Fibroblast of skin of back (primary cell): ENCODE measurements at places on chromosomes 6 and 20.

- DNase-seq, result no peak
Observed at GRCh38 chr6:151241853-151242252, 2.1 kb downstream of the AKAP12 start.

GRCh38 chr6:85464722-85465150 lies 14.9 kb downstream of the NT5E start:
- peak; percentile 98 for DNase-seq

- peak; percentile 32 for DNase-seq
Observed at GRCh38 chr6:33926451-33926850, 122.6 kb upstream of the MLN start.

GRCh38 chr6:160253292-160253691 lies 5.3 kb downstream of the SLC22A2 start:
- no peak for DNase-seq

GRCh38 chr6:30136570-30137286 lies 788 bp downstream of the TRIM40 start:
- no peak for DNase-seq

DNA sequence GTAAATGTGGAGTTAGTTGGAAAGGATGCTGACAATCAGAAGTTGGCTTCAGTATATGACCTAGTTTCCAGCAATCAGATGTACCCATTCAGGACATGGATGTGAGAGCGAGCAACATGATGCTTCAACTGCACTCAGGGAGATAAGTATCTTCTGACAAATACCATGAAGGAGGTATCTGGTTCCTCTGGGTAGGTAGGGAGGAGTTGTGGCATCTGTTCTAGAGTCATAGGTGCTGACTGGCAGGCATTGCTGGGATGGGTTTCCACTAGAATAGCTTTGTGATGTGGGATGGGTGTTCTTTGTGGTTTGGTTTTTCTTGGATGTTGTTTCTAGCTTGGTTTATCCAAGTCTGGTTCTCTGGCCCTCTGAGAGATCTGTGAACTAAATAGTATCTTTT lies 3.9 kb upstream of the REV3L start:
- DNase-seq, result no peak

DNA sequence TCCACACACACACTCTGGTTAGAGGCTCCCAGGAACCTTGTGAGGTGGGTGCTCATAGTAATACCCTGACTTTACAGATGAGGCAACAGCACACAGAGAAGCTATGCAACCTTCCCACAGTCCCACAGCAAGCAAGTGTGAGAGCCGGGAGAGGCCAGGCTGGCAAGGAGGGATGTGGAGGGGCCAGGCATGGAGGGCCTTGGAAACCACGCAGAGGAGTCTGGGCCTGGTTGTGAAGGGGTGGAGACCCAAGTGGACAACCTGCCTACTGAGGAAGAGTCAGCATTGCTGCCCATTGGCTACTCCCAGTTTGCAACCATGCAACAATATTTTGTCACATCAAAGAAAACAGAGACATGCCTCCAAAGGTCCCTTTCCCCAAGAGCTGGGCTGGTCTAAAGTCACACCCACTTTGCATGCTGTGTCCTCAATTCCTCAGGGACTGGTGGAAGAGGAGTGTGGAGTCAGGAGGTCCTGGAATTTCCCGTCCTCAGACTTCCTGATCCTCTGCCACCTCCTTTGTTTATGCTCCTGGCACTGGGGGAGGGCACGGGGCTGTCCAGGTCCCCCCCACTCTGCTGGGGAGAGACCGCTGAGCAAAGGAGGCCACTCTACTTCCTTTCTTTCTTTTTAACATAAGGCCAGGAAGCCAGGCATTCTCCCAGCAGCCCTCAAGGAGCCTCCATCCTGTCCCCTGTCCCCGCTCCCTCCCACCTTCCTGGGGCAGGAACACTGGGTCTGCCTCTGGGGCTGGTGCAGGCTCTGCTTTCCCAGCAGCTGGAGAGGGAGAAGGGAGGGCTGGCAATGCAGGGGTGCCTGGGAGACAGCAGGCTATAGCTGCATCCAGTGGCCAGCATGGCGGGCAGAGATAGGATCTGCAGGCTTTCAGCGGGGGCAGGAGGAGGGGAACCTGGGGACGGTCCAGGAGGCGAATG lies 68.3 kb downstream of the NOL4L start:
- DNase-seq, result peak; percentile 54

- peak; percentile 97 for DNase-seq
Observed at GRCh38 chr6:43627008-43627825, 1.8 kb downstream of the GTPBP2 start.

DNA sequence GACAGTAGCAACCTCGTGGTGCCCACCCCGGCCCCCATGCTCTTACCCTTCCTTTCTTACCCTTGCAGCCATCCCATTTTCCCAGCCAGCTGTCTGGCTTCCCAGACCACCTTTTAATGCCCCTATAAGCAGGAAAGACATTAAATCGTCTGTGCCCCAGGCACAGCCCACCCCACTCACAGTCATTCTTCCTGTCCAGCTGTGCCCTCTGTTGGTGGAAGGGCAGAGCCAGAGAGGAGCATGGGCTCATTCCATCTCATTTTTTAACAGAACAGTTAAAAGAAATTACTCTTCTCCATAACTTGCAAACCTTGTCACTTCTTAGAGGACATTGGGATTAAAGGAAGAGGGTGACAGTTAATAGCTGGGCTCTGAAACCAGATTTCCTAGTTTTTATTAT lies 240.5 kb downstream of the NRN1 start:
- DNase-seq, result no peak

DNA sequence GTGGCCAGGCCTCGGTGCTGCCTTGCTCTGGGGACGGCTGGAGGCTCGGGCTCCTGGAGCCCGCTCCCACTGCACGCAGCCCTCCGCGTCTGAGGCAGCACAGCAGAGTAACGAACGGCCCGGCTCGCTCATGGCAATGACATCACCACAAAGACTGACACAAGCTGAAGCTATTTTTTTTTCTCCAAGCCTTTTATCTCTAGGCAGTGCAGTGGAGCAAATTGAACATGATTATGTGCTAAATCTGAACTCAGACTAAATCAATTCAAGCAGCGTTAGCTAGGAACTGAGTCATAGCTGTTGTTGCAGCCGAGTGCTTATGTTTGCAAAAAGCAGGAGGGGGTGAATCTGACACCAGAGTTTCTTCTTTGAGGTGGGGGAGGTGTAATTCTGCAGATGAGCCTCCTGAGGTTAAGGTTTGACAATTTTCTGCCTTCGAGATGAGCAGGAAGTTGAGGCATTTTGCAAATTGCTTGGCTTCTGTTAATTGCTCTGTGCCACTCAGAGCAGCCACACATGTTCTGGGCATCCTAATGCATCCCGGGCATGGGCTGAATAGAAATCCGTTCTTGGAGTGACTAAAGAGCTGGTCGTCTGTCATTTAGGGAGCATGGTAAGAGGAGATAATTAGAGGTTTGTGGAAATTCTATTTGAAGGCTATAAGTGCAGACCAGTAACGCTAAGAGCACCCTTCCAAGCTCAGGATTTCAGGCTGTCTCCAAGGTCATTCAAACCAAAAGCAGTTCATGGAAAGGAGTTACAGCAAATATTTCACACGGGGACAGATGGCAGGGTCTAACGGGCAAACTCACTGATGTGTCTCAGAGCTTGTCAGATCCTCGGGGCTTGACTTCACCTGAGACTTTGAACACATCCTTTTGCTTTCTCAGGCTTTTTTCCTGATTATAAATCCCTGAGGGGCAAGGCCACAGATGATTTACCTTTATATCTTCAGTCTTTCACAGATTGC lies 155.1 kb upstream of the ENPP5 start:
- peak; percentile 38 for DNase-seq

DNA sequence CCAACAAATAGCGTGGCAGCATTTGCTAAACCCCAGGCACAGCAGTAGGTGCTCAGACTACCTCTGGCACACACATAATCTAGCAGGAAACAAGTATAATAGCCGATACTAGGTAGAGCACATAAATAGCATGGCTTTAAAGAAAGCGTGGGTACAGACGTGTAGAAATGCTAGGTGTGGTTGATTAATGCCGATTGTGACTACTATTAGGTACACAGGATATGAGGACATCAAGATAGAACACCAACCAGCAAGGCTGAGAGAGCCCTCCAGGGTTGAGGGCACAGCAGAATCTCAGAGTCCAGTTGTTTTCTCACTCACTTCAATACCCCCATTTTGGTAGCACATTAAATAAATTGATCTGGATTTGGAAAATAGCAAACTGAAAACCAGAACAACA lies 100.5 kb downstream of the PKHD1 start:
- no peak for DNase-seq

- no peak for DNase-seq
Observed at GRCh38 chr6:70846207-70846835, 110.5 kb downstream of the B3GAT2 start.

DNA sequence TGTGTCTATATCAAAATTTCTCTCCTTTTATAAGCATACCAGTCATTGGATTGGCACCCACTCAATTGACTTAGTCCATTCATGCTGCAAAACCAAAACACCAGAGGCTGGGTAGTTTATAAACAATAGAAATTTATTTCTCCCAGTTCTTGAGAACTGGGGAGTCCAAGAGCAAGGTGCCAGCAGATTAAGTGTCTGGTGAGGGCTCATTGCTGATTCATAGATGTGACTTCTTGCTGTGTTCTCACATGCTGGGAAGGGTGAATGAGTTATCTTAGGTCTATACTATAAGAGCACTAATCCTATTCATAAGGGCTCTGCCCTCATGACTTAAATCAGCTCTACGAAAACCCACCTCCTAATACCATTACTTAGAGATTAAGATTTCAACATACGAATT lies 501.4 kb downstream of the EPM2A start:
- DNase-seq, result no peak

DNA sequence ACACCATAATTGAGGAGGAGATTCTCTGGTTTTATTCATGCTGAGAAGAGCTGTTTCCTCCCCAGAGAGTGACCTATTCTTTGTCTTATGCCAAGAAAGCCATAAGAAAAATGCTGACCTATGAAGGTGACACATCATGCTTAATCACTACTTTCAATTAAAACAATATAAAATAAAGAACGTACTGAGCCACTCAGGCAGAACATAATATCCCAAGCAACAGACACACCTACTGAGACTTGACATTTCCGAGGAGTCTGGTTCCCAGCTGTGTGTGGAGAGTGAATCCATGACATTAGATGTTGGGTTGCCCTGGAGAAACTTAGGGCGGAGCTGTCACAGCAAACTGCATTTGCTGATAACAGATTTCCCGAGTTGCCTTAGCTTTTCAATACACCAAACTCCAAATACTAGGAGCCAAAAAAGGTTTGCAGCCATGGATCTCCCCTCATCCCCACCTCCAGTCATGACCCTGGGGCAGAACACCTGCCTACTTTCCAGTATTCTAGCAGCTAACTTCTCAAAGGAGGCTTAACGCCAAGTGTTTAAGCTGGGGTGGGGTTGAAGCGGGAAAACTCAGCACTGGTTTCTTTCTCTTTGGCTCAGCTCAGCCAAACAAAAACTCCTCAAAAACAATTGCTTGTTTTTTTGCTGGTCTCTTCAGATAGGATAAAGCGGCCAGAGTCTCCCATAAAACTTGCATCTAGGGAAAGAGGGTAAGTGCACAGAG lies 92.2 kb downstream of the BACH2 start:
- DNase-seq, result no peak

GRCh38 chr6:43916924-43917877 lies 147.2 kb downstream of the VEGFA start:
- DNase-seq, result no peak

GRCh38 chr20:63934271-63935068 lies 21.7 kb downstream of the UCKL1 start:
- no peak for DNase-seq

DNA sequence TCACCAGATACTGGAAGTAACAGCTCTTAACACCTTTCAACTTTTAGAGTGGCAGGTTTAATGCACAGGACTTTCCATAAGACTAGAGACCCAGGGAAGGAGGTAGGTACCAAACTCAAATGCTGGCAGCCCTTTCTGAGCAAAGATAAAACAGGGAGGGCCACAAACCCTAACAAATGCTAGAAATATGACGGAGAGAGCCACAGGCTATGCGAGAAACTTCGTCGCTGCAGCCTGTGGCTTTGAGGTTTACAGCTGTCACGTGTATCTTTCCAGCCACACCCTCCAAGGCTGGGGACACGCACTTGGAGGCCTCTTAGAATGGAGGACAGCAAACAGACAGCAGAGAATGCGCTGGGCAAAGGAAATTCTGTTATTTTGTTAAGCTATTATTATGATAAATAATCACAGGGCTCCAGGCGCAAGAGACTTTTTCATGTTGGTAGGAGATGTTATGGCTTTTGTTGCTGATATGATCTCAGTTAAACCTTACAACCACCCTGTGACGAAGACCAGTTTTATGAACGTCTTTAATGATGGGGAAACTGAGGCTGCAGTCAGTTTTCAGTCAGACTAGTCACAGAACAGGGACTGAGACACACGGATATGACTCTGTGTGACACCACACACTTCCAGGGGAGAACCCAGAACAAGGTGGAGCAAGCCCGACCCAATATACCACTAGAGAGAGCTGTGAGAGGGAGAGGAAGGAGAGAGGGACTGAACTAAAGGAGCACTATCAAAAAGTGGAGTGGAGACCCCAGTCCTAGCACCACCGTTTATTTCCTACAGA lies 2.0 kb downstream of the TRAM2 start:
- DNase-seq, result peak; percentile 85

- DNase-seq, result no peak
Observed at GRCh38 chr20:2874456-2874855, 1.2 kb downstream of the PTPRA start.

GRCh38 chr6:166021429-166021828 lies 146.2 kb downstream of the TBXT start:
- no peak for DNase-seq

DNA sequence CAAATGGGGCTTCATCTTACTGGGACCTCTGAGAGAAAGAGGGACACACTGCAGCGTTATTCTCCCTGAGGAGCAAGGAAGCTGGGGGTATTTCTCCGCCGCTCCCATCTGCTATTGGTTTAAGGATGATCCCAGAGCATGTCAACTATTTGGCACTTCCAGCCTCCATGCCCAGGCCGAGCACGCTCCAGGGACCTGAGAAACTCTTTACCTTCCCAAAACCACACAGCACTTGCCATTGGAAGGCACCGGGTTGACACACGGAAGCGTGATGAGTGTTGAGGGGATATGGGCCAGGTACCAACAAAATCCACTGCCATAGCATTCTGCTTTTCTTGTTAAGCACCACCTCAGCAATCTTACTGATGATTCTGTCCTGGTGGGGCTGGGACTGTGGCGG lies 92.4 kb upstream of the SLC24A3 start:
- DNase-seq, result no peak

- DNase-seq, result no peak
Observed at GRCh38 chr20:8476021-8476420, 344.0 kb downstream of the PLCB1 start.
